ENCODE measurements at places on chromosomes 1 and 21.

GRCh38 chr1:17568014-17568900 is 28.8 kb downstream of the ARHGEF10L start:
- no peak for DNase-seq
- H3K27me3 ChIP-seq: no peaks in the 10 kb centered on the region
- H3K27ac ChIP-seq: peak overlapping the region; percentile 98
- H3K36me3 ChIP-seq: no peaks in the 10 kb centered on the region
- H3K4me3 ChIP-seq: no peak overlapping the region

GRCh38 chr1:170539154-170539553 is 7.2 kb downstream of the GORAB start:
- peaks cover 65% of the 10 kb centered on the region for H3K4me1 ChIP-seq
- H3K36me3 ChIP-seq: peaks cover 36% of the 10 kb centered on the region
- DNase-seq: no peak
- H3K27ac ChIP-seq: peak overlapping the region; percentile 84

GRCh38 chr1:96979304-96980268 is 258.0 kb downstream of the PTBP2 start:
- no peak overlapping the region for H3K27ac ChIP-seq
- H3K36me3 ChIP-seq: peaks cover 2% of the 10 kb centered on the region
- H3K27me3 ChIP-seq: no peaks in the 10 kb centered on the region
- peaks cover 25% of the 10 kb centered on the region for H3K4me1 ChIP-seq
- DNase-seq: no peak

- no peaks in the 10 kb centered on the region for H3K36me3 ChIP-seq
- DNase-seq: no peak
- H3K4me3 ChIP-seq: no peak overlapping the region
- no peak overlapping the region for H3K27ac ChIP-seq
Measured at GRCh38 chr1:157364612-157365011, 187.7 kb downstream of the FCRL5 start.

- peaks cover 23% of the 10 kb centered on the region for H3K4me1 ChIP-seq
- no peak overlapping the region for H3K4me3 ChIP-seq
- peaks cover 1% of the 10 kb centered on the region for H3K36me3 ChIP-seq
- no peaks in the 10 kb centered on the region for H3K27me3 ChIP-seq
- DNase-seq: no peak
- H3K27ac ChIP-seq: peak overlapping the region; percentile 0
Measured at GRCh38 chr1:56297208-56297607, 282.2 kb downstream of the PLPP3 start.

DNA sequence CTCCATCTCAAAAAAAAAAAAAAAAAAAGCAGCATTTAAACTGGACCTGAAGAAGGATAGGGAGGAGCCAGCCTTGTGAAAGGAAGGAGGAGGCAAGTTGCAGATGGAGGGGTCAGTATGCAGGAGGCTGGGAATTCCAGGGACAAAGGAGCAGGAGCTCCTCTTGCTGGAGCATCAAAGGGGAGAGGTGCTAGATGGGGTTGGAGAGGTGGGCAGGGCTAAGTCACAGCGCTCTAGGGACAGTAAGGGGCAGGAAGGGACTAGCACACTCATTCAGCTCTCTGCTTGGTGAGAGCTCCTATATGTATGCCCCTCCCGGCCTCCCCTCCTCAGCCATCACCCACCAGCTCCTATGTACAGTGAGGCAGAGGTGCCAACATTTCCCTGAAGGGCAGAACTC is 26.8 kb downstream of the MAP7D1 start:
- H3K4me3 ChIP-seq: no peak overlapping the region
- peaks cover 19% of the 10 kb centered on the region for H3K36me3 ChIP-seq
- peak overlapping the region; percentile 45 for H3K27ac ChIP-seq
- H3K4me1 ChIP-seq: peaks cover 18% of the 10 kb centered on the region

GRCh38 chr1:187655104-187655503 is 826.4 kb downstream of the PLA2G4A start:
- DNase-seq: no peak
- no peak overlapping the region for H3K4me3 ChIP-seq
- peaks cover 3% of the 10 kb centered on the region for H3K4me1 ChIP-seq
- no peaks in the 10 kb centered on the region for H3K27me3 ChIP-seq
- H3K27ac ChIP-seq: no peak overlapping the region

GRCh38 chr21:32215306-32215685 is 63.6 kb downstream of the MIS18A start:
- H3K27ac ChIP-seq: no peak overlapping the region
- H3K36me3 ChIP-seq: no peaks in the 10 kb centered on the region
- no peaks in the 10 kb centered on the region for H3K4me1 ChIP-seq
- DNase-seq: no peak
- no peak overlapping the region for H3K4me3 ChIP-seq
- peaks cover 1% of the 10 kb centered on the region for H3K27me3 ChIP-seq

DNA sequence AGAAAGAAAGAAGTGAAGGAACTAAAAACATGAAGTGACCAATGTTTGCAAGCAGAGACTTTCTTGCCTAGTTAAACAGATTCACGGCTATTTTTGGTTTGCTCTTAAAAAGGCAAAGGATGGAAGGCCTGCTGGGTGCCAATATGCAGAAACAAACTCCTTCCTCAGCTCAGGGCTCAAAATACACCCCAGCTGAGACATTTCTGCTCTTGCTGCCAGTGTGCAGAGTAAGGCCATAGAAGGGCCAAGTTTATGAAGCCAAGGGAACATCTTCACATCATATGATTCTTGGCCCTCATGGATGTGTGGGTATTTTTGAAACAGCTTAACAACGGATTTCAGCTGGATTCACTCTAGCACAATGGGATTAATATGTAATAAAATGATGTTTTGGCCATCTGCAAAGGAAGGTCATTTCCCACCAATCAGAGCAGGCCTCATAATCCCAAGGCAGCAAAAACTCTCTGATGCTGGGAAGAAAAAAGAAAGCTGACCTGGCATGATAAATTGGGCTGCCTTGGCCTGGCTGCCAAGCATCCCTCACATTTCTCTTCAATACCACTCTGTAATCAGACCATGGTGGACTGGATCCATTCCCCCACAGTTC is 70.7 kb downstream of the CAPZB start:
- no peak overlapping the region for H3K4me3 ChIP-seq
- H3K27me3 ChIP-seq: no peaks in the 10 kb centered on the region
- H3K36me3 ChIP-seq: peaks cover 19% of the 10 kb centered on the region
- no peak for DNase-seq

GRCh38 chr1:62991152-62991551 is 207.2 kb downstream of the ATG4C start:
- H3K27me3 ChIP-seq: peaks cover 48% of the 10 kb centered on the region
- peaks cover 4% of the 10 kb centered on the region for H3K36me3 ChIP-seq
- no peak for DNase-seq
- no peak overlapping the region for H3K27ac ChIP-seq

DNA sequence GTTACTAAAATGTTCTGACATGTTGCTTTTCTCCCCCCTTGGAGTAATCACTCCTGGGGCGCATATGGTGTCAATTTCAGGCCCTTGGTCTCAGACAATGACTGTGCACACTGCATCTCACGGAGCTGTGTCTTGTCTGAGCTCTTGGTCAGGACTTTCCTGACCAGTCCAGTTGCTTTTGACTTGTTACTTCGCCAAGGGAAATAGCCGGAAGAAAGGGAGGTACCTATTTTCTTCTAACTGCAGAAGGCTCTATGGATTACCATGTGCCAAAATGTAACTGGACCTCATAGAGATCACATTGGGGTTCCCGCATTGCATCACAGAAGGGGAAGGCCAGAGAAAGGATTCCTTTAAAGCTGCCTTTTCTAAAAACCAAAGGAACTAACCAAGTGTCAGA is 68.6 kb downstream of the SPAG17 start:
- peaks cover 27% of the 10 kb centered on the region for H3K4me1 ChIP-seq
- no peaks in the 10 kb centered on the region for H3K36me3 ChIP-seq
- H3K27ac ChIP-seq: no peak overlapping the region
- no peak for DNase-seq
- H3K27me3 ChIP-seq: no peaks in the 10 kb centered on the region

GRCh38 chr1:179785031-179785431 is 41.9 kb downstream of the FAM163A start:
- H3K27ac ChIP-seq: no peak overlapping the region
- no peaks in the 10 kb centered on the region for H3K36me3 ChIP-seq
- DNase-seq: no peak
- peaks cover 52% of the 10 kb centered on the region for H3K27me3 ChIP-seq

- peaks cover 19% of the 10 kb centered on the region for H3K4me1 ChIP-seq
- DNase-seq: no peak
- H3K27ac ChIP-seq: peak overlapping the region; percentile 57
- peaks cover 17% of the 10 kb centered on the region for H3K36me3 ChIP-seq
- no peak overlapping the region for H3K4me3 ChIP-seq
Measured at GRCh38 chr21:33751120-33751519, 108.8 kb downstream of the ITSN1 start.

GRCh38 chr1:154539486-154540483 is 18.7 kb downstream of the UBE2Q1 start:
- H3K4me1 ChIP-seq: no peaks in the 10 kb centered on the region
- no peak overlapping the region for H3K4me3 ChIP-seq
- H3K36me3 ChIP-seq: peaks cover 3% of the 10 kb centered on the region
- H3K27me3 ChIP-seq: peaks cover 48% of the 10 kb centered on the region
- no peak for DNase-seq

DNA sequence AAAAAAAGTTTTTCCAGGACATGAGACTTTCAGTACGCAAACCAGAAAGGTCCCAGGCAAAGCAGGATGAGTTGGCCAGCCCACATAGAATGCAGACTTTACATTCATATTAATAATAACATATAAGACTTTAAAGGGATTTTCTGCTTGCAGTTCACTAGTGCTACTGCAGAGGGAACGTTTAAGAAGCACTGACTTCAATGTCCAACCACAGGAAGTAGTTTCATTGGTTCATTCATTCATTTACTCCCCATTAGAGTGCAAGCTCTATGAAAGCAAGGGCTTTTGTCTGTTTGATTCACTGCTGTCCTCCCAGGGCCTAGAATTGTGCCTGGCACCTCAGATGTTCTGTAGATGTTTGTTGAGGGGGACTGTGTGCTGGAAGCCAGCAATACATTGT is 11.8 kb upstream of the SERINC2 start:
- DNase-seq: no peak
- H3K36me3 ChIP-seq: no peaks in the 10 kb centered on the region
- H3K4me1 ChIP-seq: peaks cover 5% of the 10 kb centered on the region
- H3K27ac ChIP-seq: no peak overlapping the region

DNA sequence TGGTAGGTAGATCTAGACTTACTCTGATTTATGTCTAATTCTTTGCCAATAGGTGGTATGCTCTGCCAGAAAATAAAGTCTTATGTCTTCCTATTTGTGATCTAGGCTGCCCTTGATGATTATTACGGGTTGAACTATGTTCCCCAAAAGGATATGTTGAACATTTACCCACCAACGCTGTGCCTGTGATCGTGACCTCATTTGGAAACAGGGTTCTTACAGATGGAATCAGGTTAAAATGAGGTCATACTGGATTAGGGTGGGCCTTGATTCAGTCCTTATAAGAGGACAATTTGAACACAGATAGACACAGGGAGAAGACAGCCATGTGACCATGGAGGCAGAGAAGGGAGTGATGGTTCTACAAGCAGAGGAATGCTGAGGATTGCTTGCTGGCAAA is 95.1 kb upstream of the BCAR3 start:
- H3K27me3 ChIP-seq: no peaks in the 10 kb centered on the region
- no peak overlapping the region for H3K4me3 ChIP-seq
- no peaks in the 10 kb centered on the region for H3K36me3 ChIP-seq

DNA sequence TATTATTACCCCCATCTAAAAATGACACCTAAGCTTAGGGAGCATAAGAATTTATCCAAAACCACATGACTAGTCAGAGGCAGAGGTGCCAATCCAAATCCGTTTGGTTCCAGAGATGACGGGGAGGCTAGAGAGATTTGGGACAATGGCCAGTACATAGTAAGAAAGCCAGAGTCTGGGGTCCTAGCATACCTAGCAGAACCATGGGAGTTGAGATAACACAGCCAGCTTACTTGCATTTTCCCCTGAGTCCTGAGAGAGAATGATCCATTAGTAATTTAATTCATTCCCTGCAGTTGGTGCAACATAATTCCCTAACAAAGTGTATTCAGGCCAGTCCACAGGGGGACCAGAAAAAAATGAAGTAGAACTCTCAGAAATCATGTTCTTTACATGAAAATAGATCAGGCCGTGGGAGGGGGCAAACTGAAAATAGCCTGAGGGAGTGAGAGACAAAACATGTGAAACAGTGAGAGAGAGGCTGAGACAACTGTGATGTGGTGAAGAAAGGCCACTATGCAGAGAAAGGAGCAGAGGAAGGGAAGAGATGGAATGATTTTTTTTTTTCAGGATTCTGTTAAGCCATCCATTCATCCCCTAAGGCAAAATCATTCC is 243.3 kb downstream of the BRINP2 start:
- no peak overlapping the region for H3K4me3 ChIP-seq
- no peaks in the 10 kb centered on the region for H3K36me3 ChIP-seq
- DNase-seq: no peak
- H3K27ac ChIP-seq: no peak overlapping the region
- H3K4me1 ChIP-seq: no peaks in the 10 kb centered on the region

DNA sequence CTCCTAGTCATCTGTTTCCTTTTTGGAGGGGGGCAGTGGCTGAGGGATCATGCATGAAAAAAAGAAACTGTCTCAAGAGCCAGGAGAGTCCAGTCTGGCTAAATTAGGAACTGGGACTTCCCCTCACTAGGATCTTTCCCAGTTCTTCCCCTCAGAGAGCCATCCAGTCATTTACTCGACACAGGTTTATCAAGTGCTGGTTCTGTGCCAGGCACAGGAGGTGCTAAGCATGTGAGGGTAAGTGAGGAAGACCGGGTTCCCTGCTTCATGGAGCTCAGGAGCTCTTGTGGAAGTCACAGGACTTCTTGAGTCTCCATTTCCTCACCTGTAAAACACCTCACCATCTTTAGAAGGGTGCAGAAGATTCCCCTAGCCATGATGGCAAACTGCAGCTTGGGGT is 8.6 kb upstream of the NUAK2 start:
- H3K27ac ChIP-seq: no peak overlapping the region
- H3K4me1 ChIP-seq: peaks cover 2% of the 10 kb centered on the region
- no peak overlapping the region for H3K4me3 ChIP-seq
- peaks cover 20% of the 10 kb centered on the region for H3K27me3 ChIP-seq
- no peaks in the 10 kb centered on the region for H3K36me3 ChIP-seq

- H3K27me3 ChIP-seq: peaks cover 1% of the 10 kb centered on the region
- peak overlapping the region; percentile 69 for H3K27ac ChIP-seq
- peaks cover 27% of the 10 kb centered on the region for H3K4me1 ChIP-seq
- no peak for DNase-seq
- no peak overlapping the region for H3K4me3 ChIP-seq
Measured at GRCh38 chr1:157968508-157968907, 24.9 kb upstream of the KIRREL1 start.

DNA sequence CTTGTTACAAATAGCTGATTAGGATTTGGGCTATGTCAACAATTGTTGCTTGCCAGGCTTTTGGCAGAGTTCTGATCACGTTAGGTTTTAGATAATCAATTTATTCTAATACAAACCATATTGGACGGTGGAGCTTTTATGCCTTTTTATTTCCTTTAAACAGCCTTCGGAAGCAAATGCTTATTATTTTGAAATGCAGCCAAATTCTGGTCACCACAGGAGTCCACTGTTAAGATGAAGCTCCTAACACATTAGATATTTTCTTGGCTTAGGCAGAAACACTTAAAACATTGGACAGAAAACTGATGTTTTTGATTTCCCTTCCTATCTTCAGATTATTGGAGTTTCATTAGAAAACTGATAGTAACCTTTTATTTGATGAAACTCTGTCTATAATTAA is 82.9 kb downstream of the CENPF start:
- no peaks in the 10 kb centered on the region for H3K36me3 ChIP-seq
- H3K4me3 ChIP-seq: no peak overlapping the region
- no peaks in the 10 kb centered on the region for H3K27me3 ChIP-seq
- no peak for DNase-seq
- peaks cover 7% of the 10 kb centered on the region for H3K4me1 ChIP-seq

Data from chondrocyte (in vitro differentiated cells).